ENCODE measurements at places on chromosomes 1 and 21. TPM values are rescaled to one million over a fixed set of nuclear protein-coding genes. Genes with fewer than 3 reads are reported as not detected.

Gene LIN9
- polyA plus RNA-seq = 9.2 TPM

DNA sequence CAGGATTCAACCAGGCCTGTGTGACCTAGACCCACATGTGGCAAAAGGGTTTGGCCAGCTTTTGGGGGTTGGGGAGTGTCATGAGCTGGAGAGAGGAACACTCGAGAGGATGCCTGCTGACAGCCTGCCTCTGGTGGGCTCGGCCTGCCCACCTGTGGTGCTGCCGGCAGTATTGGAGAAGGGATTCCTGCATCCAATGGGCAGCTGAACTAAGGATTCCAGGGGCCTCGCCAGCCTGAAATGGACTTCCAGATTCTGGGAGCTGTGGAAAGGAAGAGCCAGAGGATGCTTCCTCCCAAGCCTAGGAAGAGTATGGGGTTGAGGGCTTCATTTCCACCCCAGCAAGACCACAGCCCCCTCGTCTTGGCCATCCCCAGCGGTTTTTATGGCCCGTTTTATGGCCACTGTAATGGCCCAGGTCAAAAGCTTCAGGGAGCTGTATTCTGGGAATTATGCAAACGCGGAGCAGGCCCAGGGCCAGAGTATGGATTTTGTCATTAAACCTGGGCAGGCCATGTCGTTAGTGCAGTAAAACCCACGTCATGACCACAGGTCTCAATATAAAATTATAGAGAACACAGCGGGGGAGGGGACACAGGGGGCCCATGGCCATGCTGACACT, 63.6 kb downstream of the TMEM53 start:
- DNase-seq = no peak

DNA sequence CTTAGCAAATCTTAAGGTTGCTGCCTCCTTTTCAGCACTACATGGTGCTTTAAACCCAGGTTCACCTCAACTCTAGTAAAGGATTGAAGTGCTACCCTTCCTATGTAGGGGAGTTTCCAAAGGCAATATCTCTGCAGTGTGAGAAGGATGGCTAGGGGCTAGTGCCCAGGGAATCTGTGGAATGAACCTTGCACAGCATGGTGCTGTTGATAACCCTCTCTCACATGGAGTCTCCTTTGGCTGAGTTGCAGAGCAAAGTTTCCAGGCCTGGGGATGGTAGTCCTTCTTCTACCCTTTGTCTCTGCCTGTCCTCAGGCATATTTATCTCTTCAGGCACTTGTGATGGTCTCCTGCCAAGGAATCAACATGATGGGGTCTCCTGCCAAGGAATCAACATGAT, 59.4 kb downstream of the AXDND1 start:
- no peak for DNase-seq

- no peak for DNase-seq
These were observed 18.4 kb downstream of the CCT3 start for GRCh38 chr1:156319664-156320063.

DNA sequence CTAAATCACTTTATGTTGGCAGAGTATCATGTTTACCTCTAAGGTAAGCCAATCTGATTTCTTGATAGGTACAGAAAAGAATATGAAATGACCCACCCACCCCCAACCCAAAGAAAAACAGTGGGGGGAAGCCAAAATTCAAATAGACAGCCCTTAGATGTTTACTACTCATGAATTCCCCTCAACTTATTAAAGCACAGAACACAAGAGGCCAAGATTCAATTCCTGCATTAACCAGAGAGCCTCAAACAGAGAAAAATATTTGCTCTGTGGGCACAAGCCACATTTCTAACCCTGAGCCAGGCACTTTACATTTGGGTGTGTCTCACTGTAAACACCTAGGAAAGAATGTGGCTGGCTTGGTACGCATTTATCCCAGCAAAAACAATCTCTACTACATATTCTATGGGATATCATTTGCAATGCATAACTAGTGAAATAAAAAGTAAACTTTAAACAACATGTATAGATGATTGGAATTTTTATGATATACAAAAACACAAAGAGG, 84.3 kb downstream of the PTPN14 start:
- no peak for DNase-seq

DNA sequence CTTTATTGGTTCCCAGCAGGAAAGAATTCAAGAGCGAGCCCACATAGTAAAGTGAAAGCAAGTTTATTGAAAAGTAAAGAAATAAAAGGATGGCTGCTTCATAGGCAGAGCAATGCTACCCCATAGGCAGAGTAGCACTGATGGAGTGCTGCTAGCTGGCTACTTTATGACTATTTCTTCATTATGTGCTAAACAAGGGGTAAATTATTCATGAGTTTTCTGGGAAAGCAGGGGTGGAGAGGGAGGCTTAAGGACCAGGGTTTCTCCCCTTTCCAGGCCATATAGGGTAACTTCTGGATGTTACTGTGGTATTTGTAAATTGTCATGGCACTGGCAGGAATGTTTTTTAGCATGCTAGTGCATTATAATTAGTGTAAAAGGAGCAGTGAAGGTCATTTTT, 1271.4 kb downstream of the KCNT2 start:
- DNase-seq = no peak

Measured in renal cortex interstitium (tissue), 15 donors.